ENCODE measurements at places on chromosomes 7 and 10. TPM values are rescaled to one million over a fixed set of nuclear protein-coding genes. Genes with fewer than 3 reads are reported as not detected.
A peak's percentile ranks its signal among the peaks of the same experiment; 100 is the strongest.

Gene SERPINE1
- 0.11 TPM for total RNA-seq

Gene MRPS24
- 72.8 TPM for total RNA-seq

Gene AFAP1L2
- total RNA-seq: 0.98 TPM

Gene LLCFC1
- not detected for total RNA-seq

Gene PBLD
- 11.1 TPM for total RNA-seq

Gene ZNF22
- total RNA-seq: 46.0 TPM

Gene PRKG1
- 3.7 TPM for total RNA-seq

Gene PRSS2
- 5.3 TPM for total RNA-seq

Gene TMEM140
- total RNA-seq: not detected

Gene AVPI1
- 4.3 TPM for total RNA-seq

Gene SLC18A2
- 0.20 TPM for total RNA-seq

Gene MBLAC1
- total RNA-seq: 1.6 TPM

Gene CALY
- 2.5 TPM for total RNA-seq

DNA sequence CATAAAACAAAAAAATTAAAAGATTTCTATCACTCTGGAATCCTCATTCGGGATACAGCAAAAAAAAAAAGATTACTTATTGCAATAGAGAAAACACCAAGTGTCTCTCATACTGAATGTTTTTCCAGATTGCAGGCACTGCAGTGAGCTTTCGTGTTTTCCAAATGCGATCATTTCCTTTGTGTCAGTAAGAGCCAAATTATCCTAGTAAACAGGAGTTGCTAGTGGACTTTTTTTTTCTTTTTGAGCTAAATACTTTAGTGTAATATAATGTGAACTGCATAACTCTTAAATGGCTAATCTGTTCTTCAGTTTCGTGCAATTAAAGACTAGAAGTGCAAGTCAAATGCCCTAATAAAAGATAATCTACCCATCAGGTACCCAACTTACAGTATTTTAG lies 44.4 kb upstream of the TOMM7 start:
- DNase-seq: no peak

GRCh38 chr10:77925410-77925794 lies 1.2 kb downstream of the DLG5 start:
- no peak for DNase-seq

DNA sequence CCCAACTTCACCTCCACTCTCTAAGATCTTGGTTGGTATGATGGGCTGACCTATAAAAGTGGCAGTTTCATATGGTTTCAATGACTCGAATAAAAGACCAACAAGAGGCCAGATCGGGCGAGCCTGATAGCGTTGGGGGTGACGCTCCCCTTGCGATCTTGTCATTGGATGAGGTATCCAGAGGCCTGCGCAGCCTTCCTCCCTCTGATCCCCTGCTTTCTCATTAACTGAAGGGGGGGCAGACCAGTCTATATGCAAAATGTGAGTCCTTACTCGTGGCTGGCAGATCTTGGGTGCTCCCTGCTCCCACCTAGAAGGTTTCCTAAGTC lies 937 bp upstream of the COBL start:
- no peak for DNase-seq

GRCh38 chr10:13340626-13341376 lies 7.3 kb downstream of the SEPHS1 start:
- DNase-seq: no peak

GRCh38 chr10:17123961-17124360 lies 5.7 kb downstream of the CUBN start:
- DNase-seq: no peak

GRCh38 chr10:60732198-60732806 lies 46.0 kb upstream of the CDK1 start:
- DNase-seq: no peak

- no peak for DNase-seq
Observed at GRCh38 chr10:44779511-44779910, 131.6 kb upstream of the TMEM72 start.

DNA sequence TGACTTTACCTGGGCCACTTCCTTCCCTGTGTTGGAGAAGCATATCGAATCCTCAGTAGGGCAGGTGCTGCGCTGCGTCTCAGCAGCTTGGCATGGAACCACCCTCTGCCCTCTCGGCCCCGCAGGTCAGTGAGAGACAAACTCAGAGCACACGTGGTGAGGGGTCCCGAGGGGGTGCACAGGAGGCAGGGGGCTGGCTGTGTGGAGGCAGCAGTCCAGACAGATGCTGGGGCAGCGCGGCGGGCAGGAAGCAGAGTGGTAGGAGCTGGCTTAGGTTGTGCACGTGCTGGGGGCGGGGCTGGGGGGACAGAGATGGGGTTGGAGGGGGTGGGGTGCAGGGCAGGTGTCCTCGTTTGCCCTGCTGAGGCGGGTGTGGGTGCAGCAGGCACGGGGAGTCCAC lies 33.1 kb downstream of the NUB1 start:
- DNase-seq: no peak

DNA sequence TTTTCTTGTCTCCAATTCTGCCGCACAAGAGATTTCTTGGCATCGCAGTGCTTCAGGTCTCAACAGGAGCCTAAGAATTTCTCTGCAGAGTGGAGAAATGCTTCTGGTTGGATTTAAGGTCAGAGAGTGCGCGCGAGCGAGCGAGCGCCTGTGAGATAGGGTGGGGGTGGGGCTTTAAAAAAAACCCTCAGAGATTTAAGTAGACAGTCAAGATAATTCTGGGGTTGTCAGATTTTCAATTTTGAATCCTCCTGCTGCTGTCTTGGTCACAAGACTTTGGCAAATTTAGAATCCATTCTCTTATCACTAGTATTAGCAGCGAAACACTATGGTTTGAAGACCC lies 49.7 kb downstream of the CPEB3 start:
- DNase-seq: no peak

GRCh38 chr7:51606601-51607154 lies 290.1 kb upstream of the COBL start:
- DNase-seq: no peak

GRCh38 chr10:61830072-61830845 lies 71.2 kb upstream of the ARID5B start:
- DNase-seq: no peak

DNA sequence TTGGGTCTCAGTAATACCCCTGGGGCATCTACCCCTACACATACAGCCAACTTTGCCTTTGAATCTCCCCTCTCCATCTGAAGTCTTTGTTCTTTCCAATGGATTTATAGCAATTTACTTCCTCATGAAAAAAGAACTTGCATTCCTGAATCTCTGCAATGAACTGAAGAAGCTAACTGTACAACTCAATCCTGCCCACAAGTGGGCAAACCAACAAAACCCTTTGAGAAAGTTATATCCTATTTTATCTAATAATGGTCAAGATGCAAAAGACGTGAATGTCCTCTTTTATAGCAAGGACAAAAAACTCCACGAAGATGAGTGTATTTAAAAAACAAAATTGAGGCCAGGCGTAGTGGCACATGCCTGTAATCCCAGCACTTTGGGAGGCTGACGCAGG lies 991.3 kb downstream of the LRMDA start:
- DNase-seq: no peak

- DNase-seq: no peak
Observed at GRCh38 chr7:54187886-54188685, 354.1 kb upstream of the VSTM2A start.

DNA sequence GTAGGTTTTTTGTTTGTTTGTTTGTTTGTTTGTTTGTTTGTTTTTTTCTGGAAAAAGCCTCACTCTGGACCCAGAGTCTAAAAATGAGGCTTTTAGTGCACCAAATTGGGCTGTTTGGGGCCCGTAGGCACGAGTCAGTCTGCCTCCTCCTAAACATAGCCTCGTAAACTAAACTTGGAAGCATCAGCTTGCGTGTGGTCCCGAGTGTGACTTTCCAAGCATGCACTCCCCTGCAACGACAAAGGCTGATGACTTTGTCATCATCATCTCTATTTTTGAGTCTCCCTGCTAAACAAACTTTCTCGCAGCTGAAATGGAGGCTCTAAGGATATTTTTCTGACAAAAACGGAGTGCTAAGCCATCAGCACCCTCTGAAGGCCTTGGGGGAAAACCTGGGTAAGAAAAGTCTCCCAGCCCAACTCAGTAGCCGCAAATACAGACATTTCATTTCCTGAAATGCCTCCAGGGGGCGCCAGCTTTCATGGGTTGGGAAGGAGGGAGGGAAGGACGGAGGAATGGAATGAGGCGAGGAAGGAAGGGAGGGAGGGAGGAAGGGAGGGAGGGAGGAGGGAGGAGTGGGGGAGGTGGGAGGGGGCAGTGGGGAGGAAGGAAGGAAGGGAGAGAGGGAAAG lies 245.9 kb downstream of the KCNMA1 start:
- DNase-seq: peak; percentile 64

DNA sequence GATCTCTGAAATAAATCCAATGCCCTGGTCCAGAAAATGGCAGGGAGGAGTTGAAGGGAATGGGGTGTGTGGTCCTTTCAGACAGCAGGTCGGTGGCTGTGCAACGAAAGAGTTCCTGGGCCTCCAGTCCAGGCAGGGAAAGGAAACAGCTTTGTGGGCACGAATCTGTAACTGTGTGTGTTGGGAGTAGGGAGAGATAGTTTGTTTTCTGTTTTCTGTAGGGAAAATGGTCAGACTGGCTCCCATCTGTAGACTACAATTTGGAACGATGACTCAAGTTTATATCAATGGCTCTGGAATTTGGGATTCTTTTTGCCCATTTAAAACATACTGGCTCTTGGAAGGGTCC lies 2.6 kb upstream of the HOXA9 start:
- DNase-seq: no peak

DNA sequence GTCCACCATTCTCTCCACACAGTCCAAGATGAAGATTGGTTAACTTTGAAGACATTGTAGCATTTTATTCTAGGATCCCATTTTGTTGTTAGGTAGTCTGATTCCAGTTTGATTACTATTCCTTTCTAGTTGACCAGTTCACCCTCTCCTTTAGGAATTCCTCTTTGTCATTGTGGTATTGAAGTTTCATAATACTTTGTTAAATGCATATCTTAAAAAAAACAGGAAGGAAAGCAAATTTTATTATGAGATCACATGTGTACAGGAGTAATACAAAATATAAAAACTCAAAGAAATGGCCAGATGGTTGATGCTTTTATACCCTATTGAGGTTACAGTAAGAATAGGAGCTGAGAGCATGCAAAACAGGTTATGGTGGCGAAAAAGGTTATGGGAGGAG lies 15.5 kb upstream of the SEMA3C start:
- DNase-seq: no peak

- no peak for DNase-seq
Observed at GRCh38 chr10:3034616-3035015, 32.7 kb upstream of the PFKP start.

- no peak for DNase-seq
Observed at GRCh38 chr7:119482209-119482608, 790.8 kb upstream of the KCND2 start.

DNA sequence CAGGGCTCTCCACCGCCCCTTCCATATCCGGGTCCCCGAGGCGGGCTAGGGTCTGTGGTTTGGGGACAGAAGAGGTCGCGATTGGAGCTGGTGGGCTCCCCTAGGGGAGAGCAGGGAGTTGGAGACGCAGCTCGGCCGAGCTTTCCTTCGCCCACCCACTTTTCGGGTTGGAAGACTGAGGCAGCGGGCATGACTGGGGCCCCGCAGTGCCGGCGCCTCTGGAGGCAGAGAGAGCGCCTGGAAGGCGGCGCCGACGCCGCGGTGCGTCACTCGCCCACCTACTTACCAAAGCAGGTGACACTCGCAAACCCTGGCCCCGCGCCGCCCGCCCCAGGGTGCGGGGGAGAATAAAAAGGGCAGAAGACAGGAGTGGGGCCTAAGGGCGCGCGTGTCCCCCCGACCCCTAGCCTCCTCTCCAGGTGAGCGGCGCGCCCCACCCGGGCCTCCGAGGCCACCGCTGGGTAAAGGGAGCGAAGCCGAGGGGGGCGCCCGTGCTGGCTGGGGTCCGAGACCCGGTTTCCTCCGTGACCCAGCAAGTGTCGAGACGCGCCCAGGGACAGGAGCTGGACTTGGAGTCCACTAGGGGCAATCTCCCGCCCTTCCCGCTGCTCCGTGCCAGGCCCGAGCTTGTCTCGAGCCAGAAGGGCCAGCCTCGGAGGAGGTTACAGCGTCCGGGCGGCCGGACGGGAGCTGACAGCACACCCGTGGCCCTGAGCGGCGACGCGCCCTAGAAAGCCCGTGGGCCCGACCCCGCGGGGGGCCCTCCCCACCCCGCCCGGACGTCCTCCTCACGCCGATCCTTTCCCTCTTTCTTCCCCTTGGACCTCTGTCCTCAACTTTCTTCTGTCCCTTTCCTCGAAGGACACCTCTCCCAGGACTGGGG lies 34.4 kb upstream of the GRID1 start:
- DNase-seq: peak; percentile 37

DNA sequence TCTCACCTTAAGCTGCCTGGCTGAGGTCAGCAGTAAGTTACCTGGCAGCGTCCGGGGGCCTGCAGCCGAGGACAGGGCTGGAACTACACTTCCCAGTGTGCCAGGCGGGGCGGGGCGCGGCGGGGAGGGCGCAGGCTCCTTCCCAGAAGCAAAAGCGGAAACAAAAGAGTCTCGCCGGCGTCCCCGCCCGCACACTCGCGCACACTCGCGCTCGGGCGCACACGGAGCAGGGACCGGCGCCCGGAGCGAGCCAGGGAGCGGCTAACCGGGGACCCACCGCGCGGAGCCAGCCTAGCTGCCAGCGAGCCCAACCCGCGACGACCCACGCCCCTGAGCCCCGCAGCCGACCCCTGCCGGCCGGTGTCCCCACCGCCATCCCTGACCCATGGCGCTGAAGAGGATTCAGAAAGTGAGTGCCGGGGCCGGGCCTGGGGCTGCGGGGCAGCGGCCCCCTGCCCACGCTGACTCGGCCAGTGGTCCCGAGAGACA lies at the start of gene UBE2D1:
TSS of gene UBE2D1 (plus strand) at position 190 of the 489 bp plus-strand sequence. CDS start at position 386, 196 bp downstream.
- peak; percentile 84 for DNase-seq

- DNase-seq: no peak
Observed at GRCh38 chr10:45096001-45096400, 95.3 kb downstream of the ZNF22 start.

- no peak for DNase-seq
Observed at GRCh38 chr7:1431634-1432380, 27.5 kb downstream of the MICALL2 start.

- no peak for DNase-seq
Observed at GRCh38 chr7:29274146-29275017, 79.8 kb downstream of the CHN2 start.

DNA sequence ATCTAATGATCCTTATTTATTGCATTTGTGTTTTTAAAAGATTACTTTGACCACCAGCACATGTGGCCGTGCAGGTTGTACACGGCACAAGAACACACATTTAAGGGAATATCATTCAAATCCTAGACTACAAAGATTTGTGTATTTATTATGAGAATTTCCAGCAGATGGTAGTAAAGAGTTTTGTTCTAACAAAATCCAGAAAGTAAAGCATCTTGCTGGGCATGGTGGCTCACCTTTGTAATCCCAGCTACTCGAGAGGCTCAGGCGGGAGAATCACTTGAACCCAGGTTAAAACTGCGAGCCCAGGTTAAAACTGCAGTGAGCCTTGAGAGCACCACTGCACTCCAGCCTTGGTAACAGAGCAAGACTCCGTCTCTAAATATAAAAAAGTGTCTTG lies 31.5 kb downstream of the MACROH2A2 start:
- no peak for DNase-seq

- no peak for DNase-seq
Observed at GRCh38 chr10:15313843-15314242, 57.2 kb downstream of the FAM171A1 start.

DNA sequence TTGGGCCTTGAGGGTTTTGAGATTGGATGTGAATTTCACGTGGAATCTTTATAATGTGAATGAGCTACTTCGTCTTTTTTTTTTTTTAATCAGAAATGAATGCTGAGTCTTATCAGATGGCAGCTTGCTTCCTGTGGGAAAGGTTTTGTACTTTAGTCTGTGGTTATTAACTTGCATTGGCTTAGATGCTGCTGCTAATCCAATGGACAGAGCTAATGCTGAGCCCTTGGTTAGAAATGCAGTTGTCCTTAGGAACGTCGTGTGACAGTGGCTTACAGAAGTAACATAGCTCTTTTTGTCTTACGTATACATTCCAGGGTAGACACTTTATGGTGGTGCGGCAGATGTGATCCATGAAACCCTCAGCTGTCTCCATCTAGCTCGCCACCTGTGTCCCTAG lies 32.8 kb downstream of the ADCY1 start:
- DNase-seq: no peak

Measured in progenitor cell of endocrine pancreas (in vitro differentiated cells).